ENCODE measurements at places on chromosomes 12 and 14.

- DNase-seq: no peak
Measured at GRCh38 chr14:98544174-98544573, 727.8 kb downstream of the BCL11B start.

GRCh38 chr12:9340422-9341259 lies 132.4 kb upstream of the PZP start:
- DNase-seq: peak; percentile 9

DNA sequence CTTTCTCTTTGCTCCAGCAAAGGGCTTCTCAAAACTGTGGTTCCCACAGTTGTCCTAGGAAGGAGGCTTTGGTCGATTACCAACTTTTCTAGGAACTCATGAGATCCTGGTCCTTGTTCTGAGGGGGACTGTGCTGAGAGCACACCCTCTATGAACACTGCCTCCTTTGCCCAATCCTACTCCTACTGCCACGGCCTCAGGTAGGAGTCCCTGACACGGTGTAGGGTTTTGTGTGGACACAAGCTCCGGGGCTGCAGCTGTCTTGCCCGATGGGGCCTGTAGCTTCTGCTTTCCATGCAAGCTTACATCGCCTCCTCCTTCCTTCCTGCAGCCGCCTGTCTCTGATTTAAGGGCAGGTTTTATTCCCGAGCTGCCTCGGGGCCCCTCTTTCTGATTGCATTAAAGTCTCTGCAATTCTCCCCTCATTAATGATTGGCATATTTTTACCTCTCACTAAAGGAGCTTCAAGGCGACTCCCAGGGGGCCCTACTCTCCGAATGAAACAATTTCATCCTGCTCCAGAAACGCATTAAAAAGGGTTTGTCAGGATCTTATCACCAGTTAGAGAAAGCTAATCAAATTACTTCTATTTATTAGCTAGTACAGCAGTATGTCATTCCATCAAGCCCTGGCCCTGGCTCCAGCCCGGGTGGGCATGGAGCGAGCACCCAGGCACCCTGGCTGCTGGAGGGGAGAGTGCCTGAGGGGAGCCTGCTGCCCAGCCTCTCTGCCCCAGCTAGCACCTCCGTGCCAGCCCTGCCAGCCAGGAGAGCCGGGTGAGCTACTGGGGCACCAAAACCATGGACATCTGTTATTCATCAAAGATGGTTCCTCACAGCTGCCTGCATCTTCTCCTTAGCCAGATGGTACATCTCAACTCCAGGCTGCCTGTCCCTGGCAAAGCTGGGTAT lies 38.0 kb upstream of the ESRRB start:
- DNase-seq: no peak

- DNase-seq: peak; percentile 80
Measured at GRCh38 chr12:25051656-25052195, 102.8 kb upstream of the BCAT1 start.

GRCh38 chr12:104960464-104960863 lies 2.4 kb upstream of the SLC41A2 start:
- no peak for DNase-seq

Data from activated CD8-positive, alpha-beta T cell treated with anti-CD3 and anti-CD28 coated beads for 36 hours (primary cell).